A549 treated with RU486 at 1 μM for 4 hours (cell line): ENCODE measurements at places on chromosomes 1 and 21. TPM values are rescaled to one million over a fixed set of nuclear protein-coding genes. Genes with fewer than 3 reads are reported as not detected.

The KCNA2 gene
- 0.03 to 0.18 TPM (median 0.05 TPM) in 4 of 5 replicates, not detected in the other for total RNA-seq

The RASAL2 gene
- 17.0 to 22.3 TPM (median 18.6 TPM) in 5 replicates for total RNA-seq

The CYYR1 gene
- total RNA-seq: not detected in 5 replicates

The MYOG gene
- not detected in 5 replicates for total RNA-seq

The CLDN17 gene
- total RNA-seq: not detected in 5 replicates

The USH2A gene
- total RNA-seq: not detected in 5 replicates

The AMY1C gene
- total RNA-seq: not detected in 5 replicates

The PIGP gene
- total RNA-seq: 7.3 to 16.6 TPM (median 15.6 TPM) in 5 replicates

The TRPM2 gene
- total RNA-seq: 5.2 to 10.6 TPM (median 8.9 TPM) in 5 replicates

The TFF1 gene
- 22.1 to 29.0 TPM (median 26.3 TPM) in 5 replicates for total RNA-seq

The CASQ1 gene
- total RNA-seq: not detected in 5 replicates

The IFNLR1 gene
- total RNA-seq: 0.78 to 1.5 TPM (median 1.0 TPM) in 5 replicates

The UROD gene
- 38.9 to 50.8 TPM (median 48.7 TPM) in 5 replicates for total RNA-seq

The GREM2 gene
- total RNA-seq: 0.17 to 0.35 TPM (median 0.23 TPM) in 5 replicates

The RGL1 gene
- total RNA-seq: 0.83 to 1.2 TPM (median 0.87 TPM) in 5 replicates

The ERI3 gene
- 47.9 to 62.4 TPM (median 60.8 TPM) in 5 replicates for total RNA-seq

The MRAP gene
- not detected in 5 replicates for total RNA-seq

The SLC41A1 gene
- total RNA-seq: 20.6 to 30.6 TPM (median 24.8 TPM) in 5 replicates

The AZIN2 gene
- total RNA-seq: 0.45 to 1.2 TPM (median 0.77 TPM) in 5 replicates

The CELA2A gene
- 0.17 TPM in 1 of 5 replicates, not detected in the others for total RNA-seq

The DVL1 gene
- total RNA-seq: 44.0 to 77.6 TPM (median 71.9 TPM) in 5 replicates

The IFI44 gene
- 0.25 to 1.1 TPM (median 0.69 TPM) in 5 replicates for total RNA-seq

The PRDM15 gene
- 2.6 to 3.4 TPM (median 3.2 TPM) in 5 replicates for total RNA-seq

The IQGAP3 gene
- total RNA-seq: 11.6 to 18.6 TPM (median 15.8 TPM) in 5 replicates

The SLC22A15 gene
- total RNA-seq: 0.27 to 0.85 TPM (median 0.54 TPM) in 5 replicates

The CR1L gene
- 0.74 TPM in 1 of 5 replicates, not detected in the others for total RNA-seq

The HFM1 gene
- 0.09 TPM in 1 of 5 replicates, not detected in the others for total RNA-seq

The C1orf94 gene
- total RNA-seq: not detected in 5 replicates

The TXNDC12 gene
- 34.5 to 43.8 TPM (median 38.1 TPM) in 5 replicates for total RNA-seq

The SLC5A3 gene
- 1.1 to 4.0 TPM (median 3.6 TPM) in 5 replicates for total RNA-seq

The UFC1 gene
- total RNA-seq: 87.5 to 152 TPM (median 96.7 TPM) in 5 replicates

The DENND2C gene
- total RNA-seq: 0.29 to 0.48 TPM (median 0.42 TPM) in 5 replicates

The LYPLA2 gene
- 53.7 to 62.8 TPM (median 57.9 TPM) in 5 replicates for total RNA-seq

The LRRC39 gene
- 0.05 to 0.14 TPM in 2 of 5 replicates, not detected in the others for total RNA-seq

The ST6GALNAC5 gene
- not detected in 5 replicates for total RNA-seq

The LCE1F gene
- not detected in 5 replicates for total RNA-seq

The IVL gene
- 0.08 TPM in 1 of 5 replicates, not detected in the others for total RNA-seq

The ETV3L gene
- not detected in 5 replicates for total RNA-seq

The CELA3B gene
- not detected in 5 replicates for total RNA-seq

The JMJD4 gene
- 23.8 to 33.5 TPM (median 30.1 TPM) in 5 replicates for total RNA-seq

The PGLYRP4 gene
- not detected in 5 replicates for total RNA-seq

The TLCD4 gene
- 3.6 to 11.1 TPM (median 10.4 TPM) in 5 replicates for total RNA-seq

The CR2 gene
- total RNA-seq: not detected in 5 replicates

The PBX1 gene
- 19.3 to 24.7 TPM (median 23.8 TPM) in 5 replicates for total RNA-seq

The ZNF695 gene
- 1.2 to 2.5 TPM (median 2.2 TPM) in 5 replicates for total RNA-seq

The RHOU gene
- 3.3 to 7.0 TPM (median 6.3 TPM) in 5 replicates for total RNA-seq

The PTPN22 gene
- total RNA-seq: 0.07 TPM in 1 of 5 replicates, not detected in the others

The ZYG11A gene
- 1.5 to 2.6 TPM (median 2.5 TPM) in 5 replicates for total RNA-seq

The SH2D5 gene
- total RNA-seq: 12.4 to 19.2 TPM (median 16.3 TPM) in 5 replicates

The IRF6 gene
- total RNA-seq: 0.08 to 0.18 TPM (median 0.10 TPM) in 5 replicates

The BLZF1 gene
- 11.7 to 21.2 TPM (median 14.4 TPM) in 5 replicates for total RNA-seq

The AMY2A gene
- total RNA-seq: not detected in 5 replicates

The TMEM269 gene
- total RNA-seq: 0.08 to 0.18 TPM (median 0.12 TPM) in 4 of 5 replicates, not detected in the other

The ATP6V1G3 gene
- total RNA-seq: not detected in 5 replicates

The TAF12 gene
- total RNA-seq: 13.3 to 14.2 TPM (median 14.0 TPM) in 5 replicates
